ENCODE measurements at places on chromosomes 11 and 22.

- no peak for DNase-seq
These were observed 5.6 kb upstream of the SYT8 start for GRCh38 chr11:1829039-1829820.

GRCh38 chr22:37442537-37442936 is 15.3 kb upstream of the ELFN2 start:
- DNase-seq, result no peak

DNA sequence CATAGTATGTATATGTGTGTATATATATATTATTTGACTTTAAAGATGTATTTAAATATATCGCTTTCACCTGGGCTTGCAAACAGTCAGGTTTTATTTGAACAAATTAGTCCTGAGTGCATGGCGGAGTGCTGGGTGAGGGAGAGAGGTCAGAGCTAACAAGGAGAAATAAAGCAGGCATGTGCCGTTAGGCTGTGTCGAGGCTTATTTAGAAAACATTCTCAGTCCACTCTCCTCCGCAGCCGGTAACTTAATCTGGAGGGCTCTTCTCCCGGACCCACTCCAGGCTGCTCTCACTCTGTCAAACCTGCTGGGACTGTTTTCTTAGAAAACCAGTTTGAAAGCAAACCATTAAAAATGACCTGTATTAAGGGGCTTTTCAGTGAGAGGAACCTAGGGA is 455.9 kb downstream of the MN1 start:
- no peak for DNase-seq

GRCh38 chr11:133927690-133928627 is 28.8 kb downstream of the IGSF9B start:
- DNase-seq, result peak; percentile 95

DNA sequence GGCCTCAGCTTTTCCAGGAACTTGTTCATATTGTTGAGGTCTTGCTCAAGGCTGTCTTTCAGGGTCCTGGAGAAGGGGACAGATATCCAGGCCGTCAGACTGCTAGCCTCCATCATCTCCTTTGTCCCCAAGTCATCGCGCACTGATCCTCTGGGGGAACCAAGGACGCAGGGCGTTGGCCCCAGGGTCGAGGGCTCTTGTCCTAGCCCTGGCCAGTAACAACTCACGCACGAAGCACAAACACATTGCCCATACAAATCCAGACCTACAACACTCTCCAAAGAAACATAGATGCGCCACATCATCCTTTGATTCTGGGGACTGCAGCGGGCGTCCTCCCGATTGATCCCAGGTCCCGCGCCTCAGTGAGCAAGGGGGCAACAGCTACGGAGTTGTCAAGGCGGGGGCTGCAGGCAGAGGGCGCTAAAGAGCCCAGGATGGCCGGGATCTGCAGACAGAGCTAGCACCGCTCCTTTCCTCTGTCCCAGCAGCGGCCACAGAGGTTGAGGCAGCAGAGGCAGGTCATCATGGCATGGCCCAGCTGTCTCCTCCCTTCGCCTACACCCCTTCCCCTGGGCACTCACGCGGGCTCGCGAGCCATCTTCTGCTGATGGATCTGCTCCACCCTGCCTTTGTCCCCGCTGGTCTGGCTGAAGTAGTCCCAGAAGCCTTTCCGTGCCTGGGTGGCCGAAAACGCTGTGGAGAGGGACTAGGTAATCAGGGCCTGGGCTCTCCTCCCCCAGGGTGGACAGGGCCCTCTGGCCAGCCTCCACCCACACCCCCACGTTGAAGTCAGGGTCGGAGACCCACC is 472 bp downstream of the APOA5 start:
- DNase-seq, result peak; percentile 42

All from NCI-H1105 (cell line).